ENCODE measurements at places on chromosomes 4 and X.
A peak's percentile ranks its signal among the peaks of the same experiment; 100 is the strongest.

DNA sequence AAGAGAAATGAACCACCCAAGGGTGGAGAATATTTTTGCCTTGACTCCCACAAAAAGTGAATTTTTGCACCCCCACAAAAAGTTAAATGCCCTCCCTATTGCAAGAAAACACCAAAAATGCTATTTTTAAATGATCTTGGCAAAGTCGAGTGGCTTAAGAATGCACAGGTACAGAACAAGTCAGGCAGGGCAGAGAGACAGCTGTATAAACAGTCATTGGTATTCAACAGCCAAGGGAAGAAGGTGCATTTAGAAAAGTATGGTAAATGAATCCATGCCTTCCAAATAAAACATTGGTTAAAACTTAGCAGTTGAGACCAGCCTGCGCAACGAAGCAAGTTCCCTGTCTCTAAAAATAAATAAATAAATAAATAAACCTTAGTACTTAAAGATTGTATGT lies 169.3 kb downstream of the CHIC2 start:
- DNase-seq: no peak

GRCh38 chrX:40410859-40411258 lies 169.9 kb upstream of the ATP6AP2 start:
- DNase-seq: no peak

- DNase-seq: no peak
Measured at GRCh38 chr4:113785781-113786180, 24.2 kb upstream of the CAMK2D start.

GRCh38 chr4:98963538-98964433 lies 31.7 kb upstream of the METAP1 start:
- peak; percentile 42 for DNase-seq

- DNase-seq: no peak
Measured at GRCh38 chr4:67587156-67587555, 28.6 kb downstream of the STAP1 start.

GRCh38 chr4:25280210-25280609 lies 32.4 kb upstream of the ZCCHC4 start:
- no peak for DNase-seq
